ENCODE measurements at places on chromosomes 5 and 9.
A peak's percentile ranks its signal among the peaks of the same experiment; 100 is the strongest.

GRCh38 chr5:79577693-79578092 lies 34.5 kb upstream of the TENT2 start:
- DNase-seq: no peak

DNA sequence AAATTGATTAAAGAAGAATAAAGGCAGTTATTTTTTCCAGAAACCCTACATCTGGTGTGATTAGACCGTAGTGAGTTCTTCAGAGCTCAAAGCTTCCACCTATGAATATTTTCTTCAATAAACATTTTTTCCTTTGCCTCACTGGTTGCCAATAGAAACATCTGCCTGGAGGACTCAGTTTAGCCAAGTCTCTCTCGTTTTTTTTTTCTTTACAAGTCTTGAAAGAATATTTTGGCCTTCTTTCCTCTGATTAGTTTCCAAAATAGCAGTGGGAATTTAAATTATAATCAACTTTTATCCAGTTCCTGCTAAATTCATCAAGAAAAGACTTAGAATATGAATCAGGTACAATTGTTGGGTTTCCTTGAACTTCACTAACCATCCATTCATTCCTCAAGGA lies 897.5 kb downstream of the TLE1 start:
- DNase-seq: no peak

DNA sequence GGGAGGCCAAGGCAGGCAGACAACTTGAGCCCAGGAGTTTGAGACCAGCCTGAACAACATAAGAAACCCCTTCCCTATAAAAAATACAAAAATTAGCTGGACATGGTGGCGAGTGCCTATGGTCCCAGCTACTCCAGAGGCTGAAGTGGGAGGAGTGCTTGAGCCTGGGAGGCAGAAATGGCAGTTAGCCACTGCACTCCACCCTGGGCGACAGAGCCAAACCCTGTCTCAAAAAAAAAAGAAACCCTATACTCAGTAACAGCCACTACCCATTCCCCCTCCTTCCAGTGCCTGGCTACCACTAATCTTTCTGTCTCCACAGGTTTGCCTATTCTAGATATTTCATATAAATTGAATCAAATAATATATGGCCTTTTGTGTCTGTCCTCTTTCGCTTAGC lies 14.3 kb upstream of the SIL1 start:
- DNase-seq: no peak

GRCh38 chr5:18944771-18945170 lies 1043.2 kb downstream of the CDH18 start:
- DNase-seq: no peak

- no peak for DNase-seq
Measured at GRCh38 chr5:620586-621180, 8.5 kb downstream of the CEP72 start.

DNA sequence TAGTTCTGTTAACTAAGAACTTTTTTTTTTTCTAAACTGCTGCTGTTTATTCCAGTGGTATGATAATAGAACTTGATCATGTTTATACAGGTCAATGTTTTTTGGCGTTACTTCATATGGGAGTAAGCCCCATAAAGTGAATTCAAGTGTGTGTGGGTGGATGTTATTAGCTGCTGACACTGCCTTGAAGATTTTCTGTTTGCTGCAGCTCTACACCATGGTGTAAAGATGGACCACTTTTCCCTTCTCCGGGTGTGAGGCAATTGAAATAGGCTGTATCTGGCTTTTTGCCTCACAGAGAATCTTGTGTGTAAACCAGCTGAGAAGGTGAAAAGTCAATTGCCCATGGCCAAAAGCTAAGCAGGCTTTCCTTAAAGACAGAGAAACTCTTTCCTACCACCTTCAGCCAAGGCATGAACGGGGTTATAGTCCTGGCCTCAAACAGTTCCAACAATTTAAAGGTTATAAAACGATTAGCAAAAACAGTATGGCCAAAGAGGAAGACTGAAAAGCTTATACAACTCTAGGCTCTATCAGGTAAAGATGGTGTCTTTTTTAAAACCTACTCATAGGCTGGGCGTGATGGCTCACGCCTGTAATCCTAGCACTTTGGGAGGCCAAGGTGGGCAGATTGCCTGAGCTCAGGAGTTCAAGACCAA lies 33.9 kb upstream of the ABCA1 start:
- DNase-seq: no peak

DNA sequence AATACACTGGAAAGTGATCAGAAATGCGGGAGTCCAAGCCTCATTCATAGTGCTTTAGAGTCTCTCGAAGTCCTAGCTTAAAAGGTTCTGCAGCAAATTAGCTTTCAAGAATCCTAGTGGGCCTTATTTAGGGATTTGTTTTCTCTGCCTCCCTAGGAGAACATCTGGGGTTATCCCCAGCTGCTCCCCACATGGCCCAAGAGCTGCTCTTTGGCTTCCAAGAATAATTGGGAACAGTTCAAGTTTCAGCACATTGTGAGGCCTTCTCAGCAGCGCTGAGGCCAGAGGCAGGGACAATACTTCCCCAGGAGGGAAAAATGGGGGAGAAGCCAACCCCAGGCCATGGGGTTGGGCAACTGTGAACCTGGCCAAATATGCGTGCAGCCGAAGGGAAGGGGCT lies 108.7 kb downstream of the LIFR start:
- peak; percentile 63 for DNase-seq

- DNase-seq: peak; percentile 74
Measured at GRCh38 chr9:3875361-3876132, 349.7 kb upstream of the RFX3 start.

- no peak for DNase-seq
Measured at GRCh38 chr5:13992795-13993194, 48.3 kb upstream of the DNAH5 start.

GRCh38 chr5:55308254-55308836 lies 556 bp downstream of the MTREX start:
- no peak for DNase-seq
